ENCODE measurements at places on chromosomes 1 and 21.

DNA sequence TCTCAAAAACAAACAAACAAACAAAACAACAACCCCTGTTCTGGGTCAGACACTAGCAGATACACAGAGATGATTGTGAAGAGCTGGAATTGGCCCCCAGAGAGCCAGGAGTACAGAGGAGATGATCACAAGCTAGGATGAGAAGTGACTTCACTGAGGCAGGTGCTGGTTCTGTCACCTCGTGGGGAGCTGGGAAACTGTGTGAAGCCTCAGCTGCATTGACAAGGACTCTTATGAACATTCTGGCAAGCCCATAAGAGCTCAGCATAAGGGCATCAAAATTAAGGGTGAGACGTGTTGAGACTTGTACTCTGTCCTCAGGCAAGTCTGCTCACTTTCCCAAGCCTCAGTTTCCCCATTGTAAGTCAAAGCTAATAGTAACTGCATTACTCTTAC, 14.7 kb upstream of the PTP4A2 start:
- no peak for DNase-seq

DNA sequence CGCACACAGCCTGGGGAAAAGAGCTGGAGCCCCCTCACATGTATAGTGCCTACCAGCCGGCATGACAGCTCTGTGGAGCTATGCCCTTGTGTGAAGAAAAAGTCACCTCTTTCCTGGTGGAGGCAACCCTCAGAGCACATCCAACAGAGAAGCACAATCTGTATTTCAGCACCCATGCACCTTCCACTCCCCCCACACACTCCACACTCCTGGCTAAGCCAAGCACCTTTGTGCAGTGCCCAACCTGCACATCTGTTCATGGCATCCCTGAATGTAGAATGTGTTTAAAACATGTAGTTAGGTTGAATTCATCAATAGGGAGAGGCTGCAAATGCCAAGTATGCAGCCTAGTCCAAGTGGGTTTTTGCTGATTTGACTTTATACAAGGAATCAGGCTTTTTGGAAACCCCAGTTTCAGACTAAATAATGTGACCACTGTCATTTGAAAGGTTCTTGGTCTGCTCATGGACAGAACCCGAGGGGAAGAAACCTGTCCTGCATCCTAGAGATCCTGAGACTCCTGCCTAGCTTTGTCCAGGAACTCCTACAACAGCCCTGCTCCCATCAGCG, 197.1 kb downstream of the TOMM20 start:
- DNase-seq, result no peak

GRCh38 chr1:40701684-40702083, 10.2 kb downstream of the NFYC start:
- no peak for DNase-seq

GRCh38 chr1:232416026-232416568, 213.8 kb downstream of the SIPA1L2 start:
- DNase-seq, result no peak

- DNase-seq, result peak; percentile 48
These were observed 884 bp downstream of the PHACTR4 start for GRCh38 chr1:28370239-28371009.

GRCh38 chr1:165564561-165564960, 20.8 kb downstream of the LRRC52 start:
- no peak for DNase-seq

DNA sequence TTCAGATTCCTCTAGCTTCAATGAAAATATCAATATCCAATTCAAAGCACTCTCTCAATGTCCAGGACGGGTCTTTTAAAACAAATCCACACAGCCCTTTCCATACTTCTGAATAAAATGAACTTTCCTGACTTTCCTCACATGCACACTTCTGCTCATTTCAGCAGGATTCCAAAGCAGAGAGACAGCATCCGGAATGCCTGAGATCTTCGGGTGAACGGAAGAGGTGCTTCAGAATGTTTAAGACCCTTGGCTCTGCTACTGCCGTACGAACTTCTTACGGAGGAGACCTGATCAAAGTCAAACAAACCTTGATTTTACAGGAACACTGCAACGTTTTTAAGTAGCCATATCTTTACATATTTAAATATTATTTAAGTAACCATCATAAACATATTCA, 245.7 kb downstream of the PTBP2 start:
- DNase-seq, result no peak

- no peak for DNase-seq
These were observed 84.3 kb downstream of the PLPPR4 start for GRCh38 chr1:99348397-99349132.

- no peak for DNase-seq
These were observed 253.7 kb downstream of the HHAT start for GRCh38 chr1:210582205-210582970.

GRCh38 chr1:76546354-76546933, 320.8 kb upstream of the ST6GALNAC5 start:
- DNase-seq, result no peak

GRCh38 chr1:118945489-118945888, 42.7 kb downstream of the TBX15 start:
- DNase-seq, result no peak

DNA sequence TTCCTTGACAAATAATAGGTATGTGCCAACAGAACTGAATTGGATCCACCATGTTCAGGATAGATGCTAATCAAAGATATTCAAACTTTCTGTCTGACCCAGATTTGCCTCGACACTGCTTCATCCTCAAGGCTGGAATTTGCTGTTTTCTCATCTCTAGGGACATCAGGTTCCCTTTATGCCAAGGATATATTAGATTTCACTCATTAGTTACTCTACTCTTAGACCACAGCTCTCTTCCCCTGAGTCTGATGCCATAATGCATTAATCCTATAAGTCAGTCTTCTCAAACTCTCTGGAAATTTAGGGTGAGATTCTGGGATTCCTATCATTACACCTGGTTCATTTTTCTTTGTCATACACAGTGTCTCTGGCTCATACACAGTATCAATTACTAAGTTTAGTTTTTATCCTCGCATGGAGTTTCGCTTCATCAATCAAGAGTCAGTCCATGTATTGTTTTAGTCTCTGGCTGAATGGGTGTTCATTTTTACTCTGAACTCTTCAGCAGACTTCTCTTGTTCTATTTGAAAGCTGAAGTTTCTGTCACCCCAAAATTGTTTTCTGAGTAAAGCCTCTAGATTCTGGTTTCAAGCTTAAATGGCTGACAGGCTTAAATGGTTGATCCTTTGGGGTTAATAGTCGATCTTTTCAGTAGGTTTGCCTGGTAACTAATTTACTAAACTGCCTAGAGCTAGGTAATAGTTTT, 9.3 kb upstream of the DCAF6 start:
- no peak for DNase-seq

GRCh38 chr1:199335496-199335895, 692.0 kb upstream of the NR5A2 start:
- DNase-seq, result no peak

DNA sequence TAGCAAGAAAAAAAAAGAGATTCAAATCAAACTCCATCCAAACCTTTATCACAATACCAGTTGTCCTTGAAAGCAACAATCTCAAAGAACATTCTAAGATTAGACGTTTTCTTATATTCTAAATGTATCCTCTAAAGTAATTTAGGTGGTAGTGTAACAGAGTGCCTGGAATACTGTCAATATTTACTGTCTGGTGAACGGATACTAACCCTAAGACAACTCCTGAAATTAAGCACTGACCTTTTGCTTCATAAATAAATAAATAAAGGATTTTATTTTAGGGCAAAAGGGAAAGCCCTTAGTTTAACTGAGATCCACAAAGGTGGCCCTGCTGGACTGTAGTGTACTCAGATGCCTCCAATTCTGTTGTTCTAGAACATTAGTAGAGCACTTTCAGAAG, 9.9 kb upstream of the USH2A start:
- DNase-seq, result no peak

GRCh38 chr1:183125279-183125999, 60.6 kb upstream of the LAMC2 start:
- DNase-seq, result no peak

DNA sequence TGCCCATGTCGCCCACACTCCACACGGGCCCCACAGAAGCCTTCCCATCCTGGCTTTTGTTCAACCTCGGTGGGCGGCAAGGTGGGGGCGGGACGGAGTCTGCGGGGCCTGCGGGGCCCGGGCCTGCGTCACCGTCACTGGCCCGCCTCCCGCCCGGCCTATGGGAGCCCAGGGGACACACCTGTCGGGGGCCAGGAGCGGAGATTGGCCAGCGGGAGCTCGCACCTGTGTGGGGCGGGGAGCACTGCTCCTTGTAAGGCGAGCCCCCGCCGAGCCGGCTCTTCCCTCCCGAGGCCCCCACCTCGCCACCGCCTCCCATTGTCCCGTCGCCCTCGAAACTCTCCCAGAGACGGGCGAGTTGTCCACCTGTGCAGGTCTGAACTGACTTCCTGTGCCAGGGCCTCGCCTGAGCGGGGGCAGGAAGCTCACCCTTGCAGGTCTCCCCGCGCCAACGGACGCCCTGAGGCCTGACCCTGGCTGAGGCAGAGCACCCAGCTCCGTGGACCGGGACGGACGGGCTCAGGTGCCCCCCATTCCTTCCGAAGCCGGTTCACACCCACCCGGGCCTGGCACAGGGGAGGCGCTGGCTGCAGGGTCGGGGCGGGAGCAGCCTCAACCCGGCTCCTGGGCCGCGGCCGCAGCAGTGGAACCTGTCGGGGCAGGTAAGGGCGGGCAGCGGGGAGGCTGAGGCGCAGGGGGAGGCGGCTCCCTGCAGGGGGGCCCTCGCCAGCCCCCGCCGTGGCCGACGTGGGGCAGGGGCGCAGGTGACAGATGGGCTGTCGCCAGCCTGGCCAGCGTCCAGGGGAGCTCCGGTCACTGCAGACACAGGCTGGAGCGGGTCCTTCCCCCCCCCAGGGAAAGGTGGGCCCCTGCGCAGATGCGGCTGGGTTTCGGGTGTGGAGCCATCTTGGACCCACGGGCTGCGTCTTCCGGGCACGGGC, 10.8 kb upstream of the TTLL10 start:
- DNase-seq, result no peak

- no peak for DNase-seq
These were observed 4.5 kb downstream of the MAP7D1 start for GRCh38 chr1:36160388-36160948.

DNA sequence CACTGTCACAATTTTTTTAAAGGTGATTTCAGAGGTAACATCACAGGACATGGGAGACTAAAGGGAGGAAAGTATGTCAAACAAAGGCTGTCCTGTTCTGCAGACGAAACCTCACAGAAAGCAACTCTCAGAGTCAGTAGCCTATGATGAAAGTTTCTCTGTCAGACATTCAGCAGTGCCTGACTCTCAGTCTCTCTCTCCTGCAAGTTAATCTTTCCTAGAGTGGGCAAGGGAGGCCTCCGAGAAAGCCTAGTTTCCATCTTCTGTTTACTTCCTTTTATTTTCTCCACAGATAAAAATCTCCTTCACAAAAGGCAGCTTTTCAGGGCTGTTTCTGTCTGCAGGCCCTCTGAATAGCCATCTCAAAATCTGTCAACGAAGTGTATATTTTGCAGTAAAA, 24.9 kb upstream of the FMO2 start:
- DNase-seq, result no peak

DNA sequence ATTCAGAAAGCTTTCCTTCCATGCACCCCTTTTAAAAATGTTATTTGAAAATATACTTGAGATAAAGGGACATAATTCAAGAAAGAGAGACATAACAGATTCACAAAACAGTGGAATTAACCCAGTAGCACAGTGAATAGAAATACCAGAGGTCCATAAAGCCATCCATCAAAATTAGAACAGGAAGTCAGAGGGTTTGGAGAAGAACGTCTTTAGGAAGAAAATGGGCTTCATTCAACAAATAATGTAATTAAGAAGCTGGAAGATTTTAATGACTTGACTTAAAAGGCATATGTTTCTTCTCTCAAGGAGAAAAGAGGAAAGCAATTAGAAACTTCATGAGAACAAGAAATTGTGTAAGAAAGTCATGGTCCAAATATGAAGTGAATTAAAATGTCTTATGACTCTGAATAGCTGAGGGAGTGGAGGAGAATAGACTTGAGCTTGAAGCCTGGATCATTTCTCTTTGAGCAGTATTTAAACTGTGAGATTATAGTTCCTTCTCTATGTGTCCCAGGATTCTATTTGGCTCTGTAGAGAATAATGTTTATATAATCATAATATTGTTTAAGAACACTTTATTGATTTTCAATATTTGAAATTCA, 7.9 kb upstream of the HCRTR1 start:
- no peak for DNase-seq

- DNase-seq, result no peak
These were observed 749 bp downstream of the SDCCAG8 start for GRCh38 chr1:243256590-243256989.

GRCh38 chr1:67753776-67754525, 69.0 kb downstream of the GADD45A start:
- no peak for DNase-seq

- DNase-seq, result no peak
These were observed 159.7 kb downstream of the HIVEP3 start for GRCh38 chr1:41758904-41759548.

GRCh38 chr21:14646893-14647292, 100.8 kb upstream of the SAMSN1 start:
- DNase-seq, result no peak

DNA sequence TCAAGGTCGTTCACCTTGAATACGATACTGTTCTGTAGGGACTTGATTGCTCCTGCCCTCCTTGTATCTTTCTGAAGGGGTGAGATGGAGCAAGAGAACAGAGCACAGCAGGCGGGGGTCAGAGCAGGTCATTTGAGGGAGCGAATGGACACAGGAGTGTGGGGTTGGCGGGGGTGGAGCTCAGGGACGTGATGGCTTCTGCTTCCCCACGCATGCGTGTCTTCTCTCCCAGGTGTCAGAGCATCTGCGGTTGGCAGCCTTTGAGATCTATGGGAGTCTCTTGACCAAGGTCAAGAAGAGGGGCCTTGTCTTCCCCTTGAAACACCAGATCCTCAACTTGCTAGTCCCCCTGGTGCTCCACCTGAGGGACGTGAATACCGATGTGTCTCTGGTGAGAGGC, 63.9 kb downstream of the INAVA start:
- DNase-seq, result no peak

- DNase-seq, result no peak
These were observed 68.5 kb downstream of the GPATCH2 start for GRCh38 chr1:217562229-217562878.

- no peak for DNase-seq
These were observed 783 bp upstream of the FCMR start for GRCh38 chr1:206922524-206922923.

DNA sequence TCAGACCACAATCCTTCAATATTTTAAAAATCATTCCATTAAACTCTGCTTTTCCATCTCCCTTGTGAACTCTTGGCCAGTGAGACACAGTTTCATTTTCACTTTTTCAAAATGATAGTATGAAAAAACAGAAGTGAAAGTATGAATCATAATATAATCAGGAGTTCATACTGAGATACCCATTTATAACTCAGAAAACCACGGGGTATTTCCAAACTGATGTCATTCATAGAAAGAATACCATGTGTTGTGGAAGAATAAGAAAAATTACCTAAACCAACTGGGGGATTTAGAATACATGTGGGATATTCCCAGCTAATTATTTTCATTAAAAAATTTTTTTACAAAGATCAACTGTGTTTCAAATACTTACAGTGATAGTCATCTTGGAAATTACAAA, 149.9 kb downstream of the MRPL39 start:
- DNase-seq, result no peak

All from sciatic nerve (tissue), 2 donors.